Cortex of kidney (tissue), 1 donor: ENCODE measurements at places on chromosomes 2 and 18.

- no peak for DNase-seq
Measured at GRCh38 chr2:45892757-45893156, 241.3 kb downstream of the PRKCE start.

GRCh38 chr2:174333017-174333371 is 1.8 kb upstream of the SP9 start:
- no peak for DNase-seq

- DNase-seq: no peak
Measured at GRCh38 chr2:132009177-132009873, 152.4 kb downstream of the ANKRD30BL start.

DNA sequence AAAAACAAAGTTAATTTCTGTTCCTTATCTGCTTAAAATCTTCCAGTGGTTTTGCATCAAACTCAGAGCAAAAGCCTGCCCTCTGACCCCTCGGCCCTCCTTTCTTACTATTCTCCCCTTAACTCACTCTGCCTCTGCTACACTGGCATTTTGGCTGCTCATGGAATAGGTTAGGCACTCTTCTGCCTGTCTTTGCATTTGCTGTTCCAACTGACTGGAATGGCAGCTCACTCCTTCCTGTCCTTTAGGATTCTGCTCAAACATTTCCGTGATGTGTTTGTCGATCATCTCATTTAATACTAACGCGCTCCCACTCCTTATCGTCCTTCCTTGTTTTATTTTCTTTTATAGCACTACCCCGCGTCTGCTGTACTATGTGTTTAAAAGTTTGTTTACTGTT is 815 bp downstream of the CEBPZ start:
- no peak for DNase-seq

GRCh38 chr2:234945339-234945873 is 6.4 kb upstream of the SH3BP4 start:
- DNase-seq: no peak

GRCh38 chr2:237413777-237414661 is at the start of gene COL6A3:
Gene COL6A3, minus strand, starts transcription at chr2:237414164. Its CDS starts 17,347 bp downstream, at chr2:237396817.
- no peak for DNase-seq
